Spleen (tissue), 13 donors: ENCODE measurements at places on chromosomes 4 and X.

GRCh38 chr4:113575401-113575800 lies 186.1 kb downstream of the CAMK2D start:
- DNase-seq: no peak

GRCh38 chrX:149398027-149398426 lies 107.1 kb downstream of the IDS start:
- no peak for DNase-seq

GRCh38 chr4:21544415-21544814 lies 404.2 kb downstream of the KCNIP4 start:
- DNase-seq: no peak

- DNase-seq: no peak
Measured at GRCh38 chr4:181108237-181108636, 1135.0 kb upstream of the TENM3 start.

DNA sequence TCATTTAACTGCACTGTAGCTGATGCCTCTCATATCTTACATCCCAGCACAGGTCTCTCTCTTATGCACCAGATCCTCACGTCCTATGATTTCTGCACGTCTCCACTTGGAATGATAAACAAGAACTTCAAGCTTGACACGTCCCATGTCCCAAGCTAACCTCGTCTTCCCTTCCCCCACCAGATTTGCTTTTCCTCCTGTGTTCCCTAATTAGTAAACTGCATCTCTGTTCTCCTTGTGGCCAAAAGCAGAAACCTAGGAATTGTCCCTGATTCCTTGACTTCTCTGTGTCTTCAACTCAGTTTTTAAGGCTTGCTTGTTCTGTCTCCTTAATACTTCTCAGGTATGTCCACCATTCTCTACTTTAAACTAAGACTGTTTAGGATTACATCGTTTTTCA lies 171.9 kb downstream of the BMPR1B start:
- no peak for DNase-seq

DNA sequence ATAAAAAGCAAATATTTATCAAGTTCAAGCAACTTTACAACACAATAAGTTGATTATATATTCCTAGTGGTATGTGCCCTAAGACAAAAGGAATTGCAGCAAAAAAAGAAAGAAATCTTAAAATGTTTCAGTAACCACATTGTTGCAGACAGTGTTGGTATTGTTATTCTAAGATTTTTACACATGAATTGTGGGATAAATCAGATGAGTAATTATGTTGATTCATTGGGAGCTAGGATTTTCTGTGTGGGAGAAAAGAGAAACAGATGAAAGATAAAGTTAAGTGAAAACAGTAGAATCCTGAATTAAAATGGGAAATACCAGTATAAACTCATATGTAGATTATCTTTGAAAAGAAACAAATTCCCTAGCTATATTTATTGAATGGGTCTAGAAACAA lies 362.4 kb downstream of the PPP3CA start:
- no peak for DNase-seq

DNA sequence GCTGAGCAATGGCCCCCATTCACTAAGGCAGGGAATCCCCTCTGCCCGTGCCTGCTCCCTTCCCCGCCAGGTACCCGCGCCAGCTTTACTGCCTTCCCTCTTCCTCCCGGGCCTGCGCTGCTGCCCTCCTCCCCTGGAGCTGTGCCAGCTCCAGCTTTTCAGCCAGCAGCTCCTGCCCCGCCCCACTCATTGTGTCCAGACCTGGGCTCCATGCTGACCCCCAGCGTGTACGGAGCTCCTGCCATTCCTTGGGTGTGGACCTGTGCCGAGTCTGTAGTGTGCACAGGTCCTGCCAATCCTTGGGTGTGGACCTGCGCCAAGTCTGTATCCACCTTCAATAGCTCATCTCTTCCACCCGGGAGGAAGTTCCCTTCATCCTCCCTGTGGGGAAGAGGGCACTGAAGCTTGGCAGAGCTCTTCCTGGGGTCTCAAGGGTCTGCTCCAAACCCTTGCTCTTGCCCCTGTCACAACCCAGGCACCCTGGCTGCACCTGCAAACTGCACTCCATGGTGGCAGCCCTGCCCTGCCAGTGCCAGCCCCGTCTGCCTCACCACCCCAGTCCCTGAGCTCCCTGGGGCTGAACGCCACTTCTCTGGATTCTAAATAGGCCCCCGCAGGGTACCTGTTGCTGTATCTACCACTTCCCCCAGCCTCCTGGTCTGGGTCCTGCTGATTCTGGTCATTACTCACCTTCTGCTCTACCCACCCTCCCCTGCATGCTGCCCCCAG lies 63.9 kb downstream of the TRMT44 start:
- peak; percentile 72 for DNase-seq

GRCh38 chr4:148240241-148240640 lies 202.0 kb downstream of the NR3C2 start:
- no peak for DNase-seq

GRCh38 chrX:104130808-104131207 lies 18.5 kb downstream of the ZCCHC18 start:
- DNase-seq: no peak

GRCh38 chrX:6313356-6313755 lies 84.7 kb upstream of the NLGN4X start:
- no peak for DNase-seq

DNA sequence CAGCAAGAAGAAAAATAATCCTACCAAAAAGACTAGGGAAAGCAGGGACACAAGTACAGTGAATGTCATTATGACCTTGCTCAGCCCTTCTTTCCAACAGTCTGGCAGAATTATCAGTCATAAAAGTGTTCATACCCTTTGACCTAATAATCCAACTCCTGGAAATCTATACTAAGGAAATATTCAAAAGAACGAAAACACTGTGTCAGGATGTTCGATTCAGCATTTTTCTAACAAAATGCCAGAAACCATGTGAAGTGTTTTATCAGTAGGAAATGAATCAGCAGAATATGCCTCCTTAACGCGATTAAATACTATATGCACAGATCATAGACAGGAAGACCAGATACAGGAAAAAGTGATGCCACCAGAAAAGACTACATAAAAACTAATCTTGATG lies 16.2 kb upstream of the S100G start:
- DNase-seq: no peak

DNA sequence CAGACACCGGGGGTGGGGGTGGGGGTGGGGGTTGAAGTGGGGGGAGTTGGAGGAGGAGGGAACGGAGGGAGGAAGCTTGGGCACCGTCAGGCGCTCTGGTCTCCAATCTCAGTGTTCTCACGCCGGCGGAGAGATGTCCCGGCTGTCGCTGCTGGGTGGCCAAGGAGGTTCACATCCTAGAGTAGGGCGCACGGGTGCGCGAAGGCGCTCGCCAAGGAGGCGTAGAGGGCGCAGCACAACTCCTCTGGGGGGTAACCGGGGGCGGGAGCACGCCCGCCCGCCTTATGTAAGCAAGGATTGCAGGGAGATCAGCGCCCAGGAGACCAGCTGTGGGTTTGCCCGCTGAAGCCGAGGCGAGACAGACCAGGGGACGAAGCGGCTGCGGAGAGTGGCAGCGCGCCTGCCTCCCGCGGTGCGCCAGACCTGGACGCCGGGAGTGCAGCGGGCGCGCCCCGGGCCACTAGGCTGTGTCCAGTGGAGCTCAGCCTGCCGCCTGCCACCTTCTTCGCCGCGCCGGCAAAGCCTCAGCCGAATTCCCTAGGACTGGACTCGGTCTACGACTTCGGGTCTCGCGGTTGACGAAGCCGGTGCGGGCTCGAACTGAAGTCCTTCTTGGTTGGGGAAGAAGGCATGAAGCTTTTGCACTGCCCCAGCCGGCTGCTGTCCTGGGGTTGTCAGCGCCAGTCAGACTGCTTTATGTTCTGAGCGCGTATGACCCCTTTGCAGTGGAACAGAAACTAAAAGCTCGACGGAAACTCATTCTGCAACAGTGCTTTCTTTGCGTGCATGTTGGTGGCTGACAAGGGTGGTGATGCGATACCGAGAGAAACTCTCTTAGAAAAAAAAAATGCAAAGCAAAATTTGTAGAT lies 707 bp upstream of the UNC5C start:
- DNase-seq: peak; percentile 82

DNA sequence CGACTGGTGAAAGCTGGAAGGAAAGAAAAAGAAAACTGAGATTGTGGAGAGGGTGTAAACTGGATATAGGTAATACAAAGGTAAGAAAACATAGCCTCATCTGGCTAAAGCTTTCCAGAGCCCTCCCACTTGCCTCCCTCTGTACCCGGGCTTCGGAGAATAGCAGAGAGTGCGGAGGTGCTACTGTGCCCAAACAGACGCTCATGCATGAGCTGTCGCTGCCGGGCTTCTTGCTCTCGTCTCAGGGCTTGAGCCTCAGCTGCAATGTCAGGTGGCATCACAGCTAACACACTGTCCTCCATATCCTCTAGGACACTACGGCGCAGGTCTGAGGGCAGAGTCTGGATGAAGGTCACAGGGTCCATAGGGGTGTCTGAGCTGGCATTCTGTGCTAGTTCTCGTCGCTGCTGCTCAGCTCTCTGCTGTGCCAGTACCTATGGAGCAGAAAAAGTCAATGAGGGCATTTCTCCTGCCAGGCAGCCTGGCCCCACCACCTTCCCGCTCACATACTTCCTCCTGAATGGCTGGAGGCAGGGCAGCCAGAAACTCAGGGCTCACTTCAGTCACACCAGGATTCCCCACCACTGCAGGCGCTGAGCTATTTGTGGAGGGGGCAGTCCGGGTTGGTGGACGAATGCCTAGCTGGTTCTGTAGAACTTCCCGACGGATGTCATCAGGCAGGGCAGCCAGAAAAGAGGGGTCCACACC lies 116.7 kb upstream of the HSD17B10 start:
- no peak for DNase-seq

GRCh38 chr4:8051644-8052043 lies 107.0 kb downstream of the ABLIM2 start:
- no peak for DNase-seq

DNA sequence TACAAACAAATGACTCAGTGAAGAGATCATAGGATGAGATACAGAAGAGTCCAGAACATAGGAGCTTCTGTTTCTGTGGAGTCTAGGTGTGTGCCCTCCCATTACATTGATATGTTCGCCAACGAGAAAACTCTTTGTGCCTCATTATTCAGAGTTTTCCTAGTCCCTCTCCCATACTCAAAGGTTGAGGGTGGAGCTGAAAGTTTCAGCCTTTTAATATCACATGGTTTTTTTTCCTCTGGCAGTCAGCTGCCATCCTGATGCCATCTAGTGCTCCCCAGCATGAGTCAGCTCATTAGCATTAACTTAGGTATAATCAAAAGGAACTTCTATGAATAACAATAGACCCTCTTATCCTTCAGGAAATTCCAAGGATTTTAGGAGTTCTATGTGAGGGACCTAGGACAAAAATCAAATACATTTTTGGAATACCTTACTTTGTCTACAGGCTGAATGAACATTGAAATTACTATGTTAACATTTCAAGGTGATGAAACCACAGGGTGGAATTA lies 559.6 kb upstream of the AMOT start:
- no peak for DNase-seq

- DNase-seq: no peak
Measured at GRCh38 chr4:77154065-77154464, 2.9 kb upstream of the CCNG2 start.

DNA sequence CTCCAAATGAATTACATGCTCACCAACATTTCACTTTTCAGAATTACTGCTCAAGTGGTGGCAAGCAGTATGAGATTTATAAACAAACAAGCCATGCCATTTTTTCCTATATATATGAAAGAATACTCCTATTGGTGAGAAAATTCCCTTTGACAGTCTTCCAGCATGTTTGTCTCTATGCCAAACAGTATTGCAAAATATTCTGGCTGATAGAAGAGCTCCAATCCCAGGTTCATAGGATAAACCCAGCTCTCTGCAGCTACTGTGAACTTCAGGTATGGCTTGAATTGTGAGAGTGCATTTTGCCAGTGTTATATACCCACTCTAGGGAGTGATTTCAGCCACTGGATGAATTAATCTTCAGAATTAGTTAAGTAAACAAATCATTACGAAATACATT lies 108.8 kb downstream of the MAGEC2 start:
- no peak for DNase-seq

GRCh38 chr4:25879991-25880651 lies 17.3 kb upstream of the SEL1L3 start:
- DNase-seq: no peak

- DNase-seq: no peak
Measured at GRCh38 chr4:4995908-4996265, 23.4 kb downstream of the CYTL1 start.
